ENCODE measurements at places on chromosomes 1 and 21. TPM values are rescaled to one million over a fixed set of nuclear protein-coding genes. Genes with fewer than 3 reads are reported as not detected.
A peak's percentile ranks its signal among the peaks of the same experiment; 100 is the strongest.

The TMPRSS2 gene
- total RNA-seq: not detected

The MCOLN2 gene
- total RNA-seq: 92.3 TPM

The ICOSLG gene
- total RNA-seq: 8.3 TPM

The PGBD5 gene
- not detected for total RNA-seq

The C1QA gene
- total RNA-seq: not detected

The IVL gene
- total RNA-seq: not detected

The NBPF11 gene
- total RNA-seq: 10.1 TPM

The ADCY10 gene
- 0.19 TPM for total RNA-seq

The LIN28A gene
- total RNA-seq: not detected

The SYT14 gene
- not detected for total RNA-seq

The KRTAP6-1 gene
- not detected for total RNA-seq

The SLFNL1 gene
- 0.14 TPM for total RNA-seq

The FAM72B gene
- total RNA-seq: 21.6 TPM

The DRAM2 gene
- total RNA-seq: 26.5 TPM

The RHD gene
- total RNA-seq: not detected

GRCh38 chr1:158506369-158506987, 34.5 kb downstream of the OR10R2 start:
- peak; percentile 83 for DNase-seq

GRCh38 chr1:246678816-246679793, 45.1 kb upstream of the SCCPDH start:
- no peak for DNase-seq

GRCh38 chr21:34158866-34159835, 85.8 kb downstream of the MRPS6 start:
- no peak for DNase-seq

- no peak for DNase-seq
Observed at GRCh38 chr1:235972311-235972689, 92.6 kb downstream of the NID1 start.

GRCh38 chr1:227789084-227790033, 26.1 kb upstream of the PRSS38 start:
- DNase-seq: peak; percentile 63

DNA sequence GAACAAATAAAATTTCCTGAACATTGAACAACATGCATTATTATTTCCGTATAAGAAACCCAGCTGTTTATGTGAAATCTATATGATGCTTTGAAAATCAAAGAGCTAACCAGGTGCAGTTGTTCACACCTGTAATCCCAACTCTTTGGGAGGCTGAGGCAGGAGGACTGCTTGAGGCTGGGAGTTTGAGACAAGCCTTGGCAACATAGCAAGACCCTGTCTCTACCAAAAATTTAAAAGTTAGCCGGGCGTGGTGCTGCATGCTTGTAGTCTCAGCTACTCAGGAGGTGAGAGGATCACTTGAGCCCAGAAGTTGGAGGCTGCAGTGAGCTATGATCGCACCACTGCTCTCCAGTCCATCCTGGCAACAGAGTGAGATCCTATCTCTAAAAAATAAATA, 4.8 kb upstream of the ZNF281 start:
- DNase-seq: peak; percentile 49

DNA sequence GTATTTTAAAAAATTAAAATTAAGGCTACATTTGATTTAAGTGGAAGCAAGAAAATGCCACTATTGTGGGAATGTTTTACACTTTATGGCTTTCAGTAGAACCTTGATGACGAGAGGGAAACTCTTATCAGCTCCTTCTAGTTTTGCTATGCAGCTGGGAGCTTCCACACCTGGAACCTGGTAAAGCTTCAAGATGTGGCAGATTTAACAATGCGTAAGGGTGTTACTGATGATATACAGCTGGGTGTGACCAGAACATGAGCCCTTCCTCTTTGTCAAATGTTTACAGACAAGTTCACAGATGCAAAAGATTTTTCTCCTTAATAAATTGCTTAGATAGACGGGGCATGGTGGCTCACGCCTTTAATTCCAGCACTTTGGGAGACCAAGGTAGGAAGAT, 20.3 kb downstream of the TTC13 start:
- DNase-seq: no peak

DNA sequence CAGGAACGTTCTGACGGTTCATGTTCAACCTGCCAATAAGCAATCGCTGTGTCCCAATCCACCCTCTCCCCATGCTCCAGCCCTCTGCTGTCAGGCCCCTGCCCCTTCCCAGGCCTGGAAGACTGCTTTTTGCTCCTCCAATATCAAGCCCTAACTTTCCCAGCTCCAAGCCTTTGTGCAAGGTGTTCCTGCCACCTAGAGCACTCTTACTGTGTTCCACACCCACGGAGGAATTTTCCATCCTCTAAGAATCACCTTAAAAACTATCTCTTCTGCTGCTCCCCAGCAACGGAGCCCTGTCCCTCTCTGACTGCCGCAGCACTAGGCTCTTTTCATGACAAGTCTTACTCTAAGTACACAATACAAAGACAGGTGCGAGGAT, 657.9 kb downstream of the AJAP1 start:
- no peak for DNase-seq

DNA sequence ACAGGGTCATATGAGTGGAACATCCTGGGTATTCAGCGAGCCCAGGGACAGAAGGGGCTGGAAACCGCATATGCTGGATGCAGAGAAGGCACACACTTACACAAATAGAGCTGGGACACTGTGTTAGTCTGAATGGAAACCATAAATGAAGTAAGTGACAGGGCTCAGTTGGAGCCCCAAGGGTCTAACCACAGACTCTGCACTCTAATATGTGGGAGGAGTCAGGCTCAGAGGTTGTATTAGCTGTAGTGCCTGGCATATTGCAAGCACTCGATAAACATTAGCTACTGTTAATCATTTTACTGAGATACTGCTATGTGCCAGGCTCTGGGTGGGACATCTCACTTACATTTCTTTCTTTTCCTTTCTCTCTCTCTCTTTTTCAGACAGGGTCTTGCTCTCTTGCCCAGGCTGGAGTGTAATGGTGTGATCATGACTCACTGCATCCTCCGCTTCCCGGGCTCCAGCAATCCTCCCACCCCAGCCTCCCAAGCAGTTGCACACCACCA, 6.5 kb upstream of the OLIG1 start:
- DNase-seq: no peak

DNA sequence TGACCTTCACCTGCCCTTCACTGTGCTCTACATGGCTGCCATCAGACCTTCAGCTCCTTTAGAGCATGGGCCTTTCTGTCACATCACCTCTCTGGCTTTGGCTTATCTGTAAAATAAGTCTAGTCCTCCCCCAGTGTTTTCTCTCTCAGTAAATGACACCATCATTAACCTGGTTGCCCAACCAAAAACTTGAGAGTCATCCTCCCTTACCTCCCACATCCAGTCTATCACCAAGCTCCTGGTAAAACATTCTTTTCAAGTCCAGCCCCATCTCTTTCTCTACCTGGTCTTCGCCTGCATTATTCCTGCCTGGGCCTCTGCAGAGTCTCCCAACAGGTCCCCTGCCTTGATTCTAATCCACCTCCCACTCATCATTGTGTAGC, 13.1 kb downstream of the SLC26A9 start:
- DNase-seq: no peak

- no peak for DNase-seq
Observed at GRCh38 chr1:228903434-228904071, 168.3 kb downstream of the RHOU start.

- DNase-seq: no peak
Observed at GRCh38 chr1:222896630-222897526, 82.0 kb downstream of the DISP1 start.
